SK-N-SH (cell line): ENCODE measurements at places on chromosomes 4 and X.
A peak's percentile ranks its signal among the peaks of the same experiment; 100 is the strongest.

DNA sequence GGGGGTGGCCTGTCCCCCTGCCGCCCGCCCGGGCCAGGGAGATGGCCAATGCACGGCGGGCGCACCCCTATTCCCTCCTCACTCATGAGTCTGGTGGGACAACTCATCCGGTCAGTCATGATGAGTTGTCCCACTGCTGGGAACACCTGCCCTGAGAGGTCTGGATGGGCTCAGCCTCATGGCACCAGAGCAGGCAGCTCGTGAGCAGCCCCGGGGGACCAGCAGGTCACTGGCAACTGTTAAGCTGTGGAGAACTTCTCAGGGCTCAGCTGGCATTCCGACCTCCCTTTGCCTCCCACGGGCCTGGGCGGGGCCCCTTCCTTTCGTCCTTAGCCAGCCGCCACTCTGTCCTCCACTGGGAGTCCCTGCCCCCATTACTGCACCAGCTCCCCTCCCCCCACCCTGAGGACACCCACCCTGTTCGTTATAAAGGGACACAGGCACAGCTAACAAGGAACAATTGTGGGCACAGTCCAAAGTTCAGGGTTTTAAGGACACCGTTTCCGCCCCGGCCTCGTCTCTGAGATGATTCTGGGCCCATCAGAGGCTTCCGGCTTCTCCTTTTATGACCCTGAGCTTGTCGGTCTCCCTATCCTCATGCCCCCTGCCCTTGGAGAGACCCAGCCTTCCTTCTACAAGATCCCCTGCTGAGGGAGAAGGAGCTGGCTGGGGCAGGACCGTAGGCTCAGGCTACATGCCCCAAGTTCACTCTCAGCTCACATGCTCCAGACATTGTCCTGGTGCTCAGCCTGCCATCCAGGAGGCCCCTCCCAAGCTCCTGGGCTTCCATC is 14.6 kb upstream of the KIAA0232 start:
- DNase-seq, result no peak

DNA sequence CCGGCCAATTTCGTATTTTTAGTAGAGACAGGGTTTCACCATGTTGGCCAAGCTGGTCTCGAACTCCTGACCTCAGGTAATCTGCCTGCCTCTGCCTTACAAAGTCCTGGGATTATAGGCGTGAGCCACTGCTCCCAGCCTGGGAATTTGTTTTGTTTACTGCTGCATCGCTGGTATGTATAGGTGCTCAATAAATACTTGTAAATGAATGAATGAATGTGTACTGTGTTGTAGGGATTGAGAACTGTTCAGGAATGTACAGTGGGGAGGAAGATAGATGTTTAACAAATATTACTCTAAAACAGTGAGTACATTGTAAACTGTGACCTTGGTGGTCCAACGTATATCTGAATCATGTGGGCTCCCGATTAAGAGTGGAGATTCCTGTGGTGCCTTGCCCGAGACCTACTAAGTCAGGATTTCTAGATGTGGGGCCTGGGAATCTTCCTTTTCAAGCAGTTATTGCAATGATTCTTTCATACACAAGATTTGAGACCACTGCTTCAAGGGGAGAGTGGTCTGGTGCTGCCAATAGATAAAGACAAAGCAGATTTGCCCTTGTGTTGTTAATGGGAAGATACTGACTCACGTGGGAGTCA is 41.0 kb downstream of the WWC2 start:
- no peak for DNase-seq

GRCh38 chr4:185468999-185469398 is 2.5 kb downstream of the CCDC110 start:
- no peak for DNase-seq

- peak; percentile 74 for DNase-seq
Measured at GRCh38 chr4:15479089-15479912, 9.6 kb downstream of the CC2D2A start.

- no peak for DNase-seq
Measured at GRCh38 chr4:182629096-182629495, 288.1 kb downstream of the DCTD start.

GRCh38 chr4:155692361-155692760 is 25.7 kb downstream of the GUCY1A1 start:
- no peak for DNase-seq

GRCh38 chrX:130100180-130100579 is 10.1 kb downstream of the ELF4 start:
- no peak for DNase-seq

DNA sequence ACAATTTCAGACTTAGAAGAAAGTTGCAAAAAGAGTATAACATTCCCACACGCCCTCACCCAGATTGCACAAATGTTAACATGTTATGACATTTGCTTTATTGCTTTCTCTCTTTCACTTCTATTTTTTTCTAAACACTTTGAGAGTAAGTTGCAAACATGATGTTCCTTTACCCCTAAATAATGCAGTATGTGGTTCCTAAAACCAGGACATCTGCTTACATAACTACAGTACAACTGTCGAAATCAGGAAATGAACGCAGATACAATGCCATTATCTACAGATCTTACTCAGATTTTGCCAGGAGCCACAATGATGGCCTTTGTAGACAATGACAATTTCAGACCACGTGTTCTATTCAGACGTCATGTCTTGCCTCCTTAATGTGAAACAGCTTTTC is 22.4 kb downstream of the SH3TC1 start:
- peak; percentile 80 for DNase-seq

- DNase-seq, result no peak
Measured at GRCh38 chrX:12370497-12370986, 232.3 kb downstream of the FRMPD4 start.

DNA sequence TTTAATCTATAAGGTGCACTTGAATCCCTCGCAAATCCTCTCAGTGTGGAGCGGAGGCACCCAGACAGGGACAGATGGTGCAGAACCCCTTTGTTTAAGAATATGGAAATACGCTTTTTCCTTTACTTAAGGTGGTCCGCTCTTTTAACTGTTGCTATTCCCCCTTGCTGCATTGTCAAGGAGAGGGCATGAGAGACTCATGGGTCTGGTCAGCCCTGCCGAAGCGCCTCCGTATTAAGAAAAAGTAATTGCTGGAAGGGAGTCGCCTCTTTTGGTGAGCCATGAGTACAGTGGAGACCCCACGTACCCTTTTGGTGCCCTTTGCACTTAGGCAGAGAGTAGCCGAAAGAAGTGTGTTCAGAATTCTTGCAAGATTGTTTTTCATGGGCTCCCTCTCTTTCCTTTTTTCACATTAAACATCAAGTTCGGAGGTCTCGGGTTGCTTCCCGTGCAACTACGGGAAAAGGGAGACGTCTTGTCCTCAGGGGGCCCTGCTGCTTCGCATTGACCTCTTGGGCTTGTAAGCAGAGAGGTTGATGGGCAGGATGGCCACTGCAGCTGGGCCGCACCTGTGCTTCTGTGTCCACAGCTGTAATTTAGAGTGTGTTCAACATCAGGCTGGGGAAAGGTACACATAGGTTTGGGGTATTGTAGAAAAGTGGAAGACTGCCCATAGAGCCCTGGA is 109.6 kb downstream of the SPRY1 start:
- no peak for DNase-seq

- no peak for DNase-seq
Measured at GRCh38 chr4:114783215-114783595, 184.6 kb downstream of the UGT8 start.

DNA sequence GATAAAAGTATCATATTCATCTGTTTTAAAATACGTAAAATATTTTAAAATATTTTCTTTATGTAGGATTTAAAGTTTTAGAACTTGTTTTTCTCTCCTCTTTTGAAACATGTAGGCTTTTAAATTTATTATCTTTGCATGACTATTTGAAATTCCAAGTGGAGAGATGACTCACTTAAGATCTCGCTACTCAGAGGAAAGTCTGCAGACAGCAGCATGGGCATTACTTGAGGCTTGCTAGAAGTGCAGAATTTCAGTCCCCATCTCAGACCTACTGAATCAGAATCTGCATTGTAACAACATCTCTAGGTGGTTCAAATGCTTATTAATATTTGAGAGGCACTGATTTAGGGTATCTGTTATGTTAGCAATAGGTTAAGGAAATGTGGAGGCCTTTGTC is 225.7 kb upstream of the ARX start:
- DNase-seq, result no peak

- DNase-seq, result peak; percentile 15
Measured at GRCh38 chr4:91116861-91117260, 989.7 kb downstream of the CCSER1 start.
